ENCODE measurements at places on chromosomes 3 and 15.

DNA sequence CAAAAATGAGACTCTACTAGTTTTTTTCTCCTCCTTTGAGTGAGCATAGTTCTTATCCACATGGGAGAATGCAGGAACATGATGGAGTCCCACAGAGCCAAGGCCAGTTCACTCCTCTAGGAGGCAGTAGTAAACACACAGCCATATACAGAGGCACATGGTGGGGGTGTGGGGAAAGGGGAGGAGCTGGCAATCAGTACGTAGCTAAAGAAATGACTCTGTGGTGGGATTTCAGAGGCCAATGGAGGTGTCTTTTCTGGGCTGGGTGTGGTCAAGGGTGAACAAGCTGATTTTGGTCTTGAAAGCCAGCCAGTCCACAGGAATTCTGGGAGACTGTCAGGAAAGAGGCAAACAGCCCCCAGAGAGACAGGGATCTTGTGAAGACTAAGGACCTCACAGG lies 6.6 kb upstream of the RAB11A start:
- peak; percentile 41 for DNase-seq

GRCh38 chr3:44337248-44337785 lies 1.2 kb upstream of the TCAIM start:
- DNase-seq = no peak

GRCh38 chr15:70583006-70583405 lies 180.4 kb downstream of the UACA start:
- DNase-seq = no peak

DNA sequence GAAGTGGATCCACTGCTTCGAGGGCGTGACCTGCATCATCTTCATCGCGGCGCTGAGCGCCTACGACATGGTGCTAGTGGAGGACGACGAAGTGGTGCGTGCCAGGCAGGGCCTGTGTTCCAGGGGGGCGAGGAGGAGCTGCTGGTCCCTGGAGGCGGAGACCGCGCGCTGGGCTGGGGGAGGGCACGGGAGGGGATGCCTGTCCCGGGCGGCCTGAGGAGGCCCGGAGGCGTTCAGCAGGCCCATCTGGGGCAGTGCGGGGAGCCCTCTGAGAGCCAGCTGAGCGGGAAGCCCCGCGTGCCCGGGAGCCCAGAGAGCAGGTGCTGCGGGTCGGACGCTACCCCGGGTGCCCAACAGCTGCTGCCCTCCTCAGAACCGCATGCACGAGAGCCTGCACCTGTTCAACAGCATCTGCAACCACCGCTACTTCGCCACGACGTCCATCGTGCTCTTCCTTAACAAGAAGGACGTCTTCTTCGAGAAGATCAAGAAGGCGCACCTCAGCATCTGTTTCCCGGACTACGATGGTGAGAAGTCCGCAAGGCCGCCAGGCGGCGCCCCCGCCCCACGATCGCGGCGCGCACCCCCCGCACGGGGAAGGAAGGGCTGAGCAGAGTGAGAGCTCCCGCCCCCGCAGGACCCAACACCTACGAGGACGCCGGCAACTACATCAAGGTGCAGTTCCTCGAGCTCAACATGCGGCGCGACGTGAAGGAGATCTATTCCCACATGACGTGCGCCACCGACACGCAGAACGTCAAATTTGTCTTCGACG lies 2.9 kb downstream of the GNAT1 start:
- DNase-seq = peak; percentile 47

DNA sequence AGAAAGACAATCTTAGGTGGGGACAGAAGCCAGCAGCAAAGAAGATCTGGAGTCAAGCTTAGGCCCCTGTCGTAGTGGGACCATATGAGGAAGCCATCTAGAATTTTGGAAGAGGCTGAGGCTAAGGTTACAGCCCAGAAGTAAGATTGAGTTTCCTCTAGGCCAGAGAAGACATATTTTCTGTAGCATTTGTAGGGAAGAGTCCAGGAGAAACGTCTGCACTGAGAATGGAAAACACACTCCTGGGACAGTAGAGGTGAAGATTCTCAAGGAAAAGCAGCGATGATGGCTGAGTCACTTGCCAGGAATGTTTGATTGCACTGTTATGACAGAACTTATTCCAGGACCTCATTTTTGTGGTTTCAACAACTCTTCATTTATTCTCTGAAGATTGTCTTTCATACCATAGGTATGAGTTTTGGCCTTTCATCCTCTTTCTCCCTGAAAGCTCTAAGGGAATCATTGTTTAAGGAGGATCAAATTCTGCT lies 107.2 kb downstream of the GTPBP8 start:
- no peak for DNase-seq

DNA sequence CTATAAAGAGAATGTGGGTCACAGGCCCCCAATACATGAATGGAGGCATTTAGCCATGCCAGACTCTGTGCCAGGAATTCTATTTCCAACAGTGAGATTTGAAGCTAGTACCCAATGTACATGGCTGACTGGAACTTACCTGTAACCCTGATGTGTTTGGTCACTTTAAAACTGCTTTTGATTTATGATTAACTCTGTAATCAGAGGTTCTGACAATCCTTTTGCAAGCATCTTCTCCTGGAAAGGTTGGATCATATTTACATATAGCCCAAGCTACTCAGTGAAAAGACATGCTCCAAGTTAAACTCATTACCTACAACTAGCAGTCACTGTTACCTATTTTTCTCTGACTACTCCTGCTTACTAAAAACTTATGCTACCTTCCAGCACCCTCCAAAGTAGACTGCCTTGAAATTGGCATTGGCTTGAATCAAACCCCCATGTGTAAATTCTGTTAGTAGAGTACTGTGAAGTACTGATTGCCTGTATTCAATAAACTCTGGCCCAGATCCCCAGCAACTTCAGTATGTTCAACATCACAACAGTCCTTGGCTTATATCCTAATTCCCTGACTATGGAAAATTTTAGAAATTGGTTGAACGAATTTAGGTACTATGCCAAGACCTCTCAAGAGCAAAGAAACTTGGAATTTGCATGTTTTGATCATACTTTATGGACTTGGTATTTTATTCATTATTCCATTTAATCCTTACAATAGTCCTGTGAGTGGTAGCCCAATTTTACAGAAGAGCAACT lies 665.6 kb upstream of the NECTIN3 start:
- no peak for DNase-seq

DNA sequence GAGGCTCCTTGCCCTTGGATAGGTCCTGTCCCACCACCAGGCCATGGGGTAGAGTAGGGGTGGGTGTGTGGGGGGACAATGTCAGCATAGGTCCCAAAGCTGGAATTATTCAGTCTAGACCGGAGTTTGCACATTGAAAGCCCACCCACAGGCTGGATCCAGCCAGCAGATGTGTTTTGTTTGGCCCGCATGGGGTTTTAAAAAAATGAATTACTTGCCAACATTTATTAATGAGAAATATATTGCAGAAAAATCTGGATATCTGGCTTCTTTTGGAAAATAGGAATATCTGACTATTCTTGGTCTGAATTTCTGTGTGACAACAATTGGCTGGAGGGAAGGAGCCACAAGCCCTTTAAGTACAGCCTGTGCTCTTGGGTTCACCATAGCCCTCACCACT lies 17.3 kb upstream of the LRIG1 start:
- no peak for DNase-seq

GRCh38 chr3:155809181-155809580 lies 3.1 kb upstream of the C3orf33 start:
- no peak for DNase-seq

GRCh38 chr3:107524841-107525643 lies 2.3 kb downstream of the BBX start:
- no peak for DNase-seq

- DNase-seq = no peak
These were observed 715 bp upstream of the SCAPER start for GRCh38 chr15:76905855-76906254.

- no peak for DNase-seq
These were observed 28.9 kb upstream of the BHLHE40 start for GRCh38 chr3:4950351-4950784.

DNA sequence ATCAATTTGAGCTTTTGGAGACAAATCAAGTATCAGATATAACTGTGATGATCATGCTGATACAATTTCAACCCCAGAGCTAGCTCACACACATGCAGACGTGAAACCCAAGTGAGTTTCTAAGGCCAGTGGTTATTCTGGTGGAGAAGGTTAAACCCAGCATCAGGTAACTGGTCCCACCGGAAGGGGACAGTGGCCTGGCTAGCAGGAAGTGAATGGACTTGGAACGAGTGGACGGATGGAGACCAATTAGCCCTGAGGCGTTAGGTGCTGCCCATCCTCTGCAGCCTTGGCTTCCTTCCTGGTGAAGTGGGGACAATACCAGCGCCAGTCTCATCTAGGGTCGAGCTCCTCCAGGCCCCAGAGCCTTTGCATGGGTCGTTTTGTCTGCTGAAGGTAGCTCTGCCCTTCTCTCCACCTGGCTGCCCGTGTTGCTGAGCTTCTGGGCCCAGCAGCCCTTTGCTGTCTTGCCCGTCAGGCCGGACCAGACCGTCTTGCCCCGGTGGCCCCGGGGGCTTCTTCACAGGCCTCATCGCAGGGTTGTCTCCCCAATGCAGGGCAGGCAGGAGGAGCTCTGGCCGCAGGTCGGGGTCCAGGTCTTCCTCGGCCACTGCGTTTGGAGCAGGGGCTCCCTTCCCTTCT lies 915 bp upstream of the KCTD6 start:
- no peak for DNase-seq

All from stimulated activated CD4-positive, alpha-beta T cell treated with anti-CD3 and anti-CD28 coated beads, Interleukin-1b, Interleukin-23, amount 100 ng/mL, for 24 hours (primary cell).